ENCODE measurements at places on chromosomes 4 and X.

GRCh38 chrX:109830704-109831206 lies 97.7 kb upstream of the ACSL4 start:
- DNase-seq = no peak

GRCh38 chr4:36997727-36998126 lies 246.8 kb upstream of the NWD2 start:
- DNase-seq = no peak

- no peak for DNase-seq
Observed at GRCh38 chrX:6954836-6955235, 192.7 kb upstream of the STS start.

GRCh38 chrX:1392376-1393068 lies 609 bp upstream of the SLC25A6 start:
- DNase-seq = no peak

- no peak for DNase-seq
Observed at GRCh38 chrX:13994104-13994503, 35.6 kb downstream of the GEMIN8 start.

DNA sequence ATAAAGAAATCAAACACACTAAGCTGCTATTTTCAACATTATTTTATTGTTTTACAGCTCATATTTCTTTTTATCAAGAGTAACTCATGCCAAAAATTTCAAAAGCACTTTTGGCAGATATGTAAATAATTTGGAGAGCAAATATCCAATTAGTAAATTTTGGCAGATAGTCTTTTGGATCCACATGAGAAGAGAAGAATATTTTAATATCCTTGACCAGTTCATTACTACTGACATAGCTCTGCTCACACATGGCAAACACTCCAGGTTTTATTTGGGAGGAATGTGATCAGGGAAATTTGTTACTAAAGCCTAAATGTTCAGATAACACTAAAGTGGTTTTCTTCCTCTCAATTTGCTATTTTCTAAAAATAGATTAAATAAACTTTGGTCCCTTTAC lies 1054.3 kb downstream of the FAT4 start:
- DNase-seq = no peak

DNA sequence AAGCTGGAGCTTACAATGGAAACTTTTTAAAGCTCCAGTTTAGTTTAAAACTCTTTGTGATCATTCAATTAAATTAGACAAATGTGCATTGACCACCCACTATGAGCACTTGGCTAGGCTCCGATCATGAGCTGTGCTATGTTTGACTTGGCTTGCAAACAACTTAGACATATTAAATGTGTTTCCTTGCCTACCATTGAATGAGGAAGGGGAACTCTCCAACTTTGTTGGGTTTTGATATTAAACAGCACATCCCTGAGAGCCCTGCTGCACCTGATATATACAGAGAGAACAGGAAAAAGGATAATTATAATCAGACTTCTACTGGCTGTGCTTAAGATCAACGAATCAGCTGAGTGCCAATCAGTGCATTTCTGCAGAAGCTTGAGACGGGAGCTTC lies 71.4 kb upstream of the ADGRL3 start:
- no peak for DNase-seq

GRCh38 chrX:118521435-118521834 lies 25.8 kb downstream of the DOCK11 start:
- no peak for DNase-seq

- no peak for DNase-seq
Observed at GRCh38 chrX:154695911-154696675, 42.7 kb upstream of the CTAG2 start.

DNA sequence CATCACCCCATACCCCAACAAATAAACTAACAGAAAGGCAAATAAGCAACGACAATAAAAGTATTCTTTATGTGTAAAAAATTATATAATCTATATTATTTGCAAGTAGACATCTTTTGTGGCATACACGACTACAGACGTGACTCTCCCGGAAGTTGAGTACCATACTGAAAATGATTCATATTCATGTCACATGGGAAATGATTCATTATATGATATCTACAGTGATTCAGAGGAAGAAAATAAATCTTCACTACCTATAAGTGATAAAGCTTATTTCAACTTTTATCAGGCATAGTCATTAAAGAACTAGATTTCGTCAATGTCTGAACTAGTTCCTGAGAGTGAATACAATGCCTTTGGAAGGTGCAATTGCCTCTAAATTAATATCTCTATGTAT lies 4.6 kb upstream of the ANTXR2 start:
- DNase-seq = no peak

DNA sequence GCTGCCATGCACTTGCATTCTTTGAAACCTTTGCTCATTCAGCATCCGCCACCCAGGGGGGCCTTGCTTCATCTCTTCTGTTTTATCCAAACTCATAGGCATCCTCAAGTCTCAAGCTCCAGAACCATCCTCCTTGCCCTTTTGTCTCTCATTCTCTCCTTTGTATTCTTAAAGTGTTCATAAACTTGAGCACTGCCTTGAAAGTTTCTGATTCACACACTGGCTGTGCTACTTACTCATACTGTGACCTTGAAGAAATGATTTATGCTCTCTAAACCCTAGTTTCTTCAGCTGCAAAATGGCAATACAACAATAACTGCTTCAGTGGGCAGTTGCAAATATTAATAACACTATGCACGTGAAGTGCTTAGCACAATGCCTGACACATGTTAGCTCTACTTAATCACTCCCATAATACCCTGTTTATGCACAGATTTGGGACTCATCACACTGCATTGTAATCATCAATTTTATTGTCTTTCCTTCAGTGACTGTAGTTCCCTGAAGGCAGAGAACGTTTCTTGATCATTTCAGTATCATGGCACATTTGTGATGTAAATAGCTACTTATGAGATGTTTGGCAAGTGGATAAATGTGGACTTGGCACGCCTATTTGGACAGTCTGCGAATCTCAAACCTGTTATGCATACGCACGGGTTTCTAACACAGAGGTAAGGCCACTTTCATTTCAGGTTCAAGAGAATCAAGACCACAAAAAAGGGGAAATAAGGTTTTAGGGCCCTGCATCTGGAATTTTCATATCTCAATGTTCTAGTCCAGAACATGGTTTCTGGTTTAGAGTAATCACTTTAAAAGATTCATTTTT lies 291.0 kb downstream of the LDB2 start:
- DNase-seq = no peak

DNA sequence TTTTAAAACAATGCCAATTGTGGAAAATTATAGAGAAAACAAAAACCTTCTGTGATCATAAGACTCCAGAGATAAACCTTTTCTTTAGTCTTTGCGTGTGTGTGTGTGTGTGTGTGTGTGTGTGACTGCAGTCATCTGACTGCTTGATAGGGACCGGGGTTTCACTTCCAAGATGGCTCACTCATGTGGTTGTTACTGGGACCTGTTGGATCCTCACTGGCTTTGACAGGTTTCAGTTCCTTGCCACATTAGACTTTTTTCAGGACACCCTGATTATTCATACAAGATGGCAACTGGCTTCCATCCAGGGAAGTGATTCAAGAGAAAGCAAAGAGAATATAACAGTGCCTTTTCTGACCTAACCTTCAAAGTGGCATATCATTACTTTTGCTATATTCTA lies 21.9 kb upstream of the MAD2L1 start:
- DNase-seq = no peak

DNA sequence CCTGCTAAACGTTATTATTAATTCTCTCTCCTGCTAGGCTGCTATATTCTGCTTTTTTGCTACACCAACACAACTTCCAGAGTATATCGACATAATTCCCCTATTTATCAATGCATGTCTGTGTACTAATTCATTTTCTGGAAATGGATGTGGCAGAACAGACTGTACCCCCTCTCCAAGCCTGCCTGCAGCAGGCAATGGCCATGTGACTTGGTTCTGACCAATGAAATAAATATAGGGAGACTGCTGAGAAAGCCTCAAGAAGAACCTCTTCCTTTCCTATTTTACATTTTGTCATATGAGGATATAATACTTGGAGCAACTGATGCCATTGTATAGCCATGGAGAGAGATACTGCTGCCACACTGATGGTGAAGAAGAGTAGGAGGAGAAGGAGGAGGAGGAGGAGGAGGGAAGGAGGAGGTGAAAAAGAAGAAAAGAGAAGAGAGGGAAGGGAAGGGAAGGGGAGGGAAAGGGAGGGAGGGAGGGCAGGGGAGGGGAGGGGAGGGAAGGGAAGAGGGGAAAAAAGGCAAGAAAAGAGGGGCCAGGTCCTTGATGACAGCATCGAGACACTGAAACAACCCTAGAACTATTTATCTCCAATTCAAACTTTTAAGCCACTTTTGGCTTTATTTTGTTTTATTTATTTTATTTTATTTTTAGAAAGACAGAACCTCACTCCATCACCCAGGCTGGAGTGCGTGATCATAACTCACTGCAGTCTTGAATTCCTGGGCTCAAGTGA lies 57.0 kb upstream of the SPP1 start:
- no peak for DNase-seq

GRCh38 chr4:85600501-85600900 lies 125.6 kb downstream of the ARHGAP24 start:
- no peak for DNase-seq

GRCh38 chr4:77120886-77121508 lies 36.0 kb upstream of the CCNG2 start:
- DNase-seq = no peak

- DNase-seq = no peak
Observed at GRCh38 chr4:145602129-145602760, 16.9 kb upstream of the MMAA start.

DNA sequence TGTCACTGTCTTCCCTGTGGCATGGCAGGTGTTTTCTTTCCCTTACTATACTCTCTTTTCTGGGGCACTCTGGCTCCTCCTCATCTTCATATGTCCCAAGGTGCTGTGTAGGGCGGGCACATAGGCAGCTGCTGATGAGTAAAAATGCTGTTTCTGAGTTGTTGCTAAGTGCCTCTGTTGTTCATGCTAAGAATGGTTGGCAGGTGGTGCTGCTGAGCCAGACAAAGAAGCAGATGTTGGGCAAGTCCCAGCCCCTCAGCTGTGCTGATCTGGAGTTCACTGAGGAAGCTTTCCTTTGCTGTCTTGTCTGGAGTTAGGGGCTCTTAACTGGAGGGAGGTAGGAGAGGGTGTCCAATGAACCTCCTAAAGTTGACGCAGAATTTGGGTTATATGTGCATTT lies 40.6 kb downstream of the HADH start:
- DNase-seq = no peak

GRCh38 chrX:99973572-99974226 lies 436.4 kb downstream of the PCDH19 start:
- no peak for DNase-seq

GRCh38 chr4:41339812-41340809 lies 83.4 kb downstream of the UCHL1 start:
- no peak for DNase-seq

Measured in D721Med (cell line).